ENCODE measurements at places on chromosomes 1 and 21. TPM values are rescaled to one million over a fixed set of nuclear protein-coding genes. Genes with fewer than 3 reads are reported as not detected.

DNA sequence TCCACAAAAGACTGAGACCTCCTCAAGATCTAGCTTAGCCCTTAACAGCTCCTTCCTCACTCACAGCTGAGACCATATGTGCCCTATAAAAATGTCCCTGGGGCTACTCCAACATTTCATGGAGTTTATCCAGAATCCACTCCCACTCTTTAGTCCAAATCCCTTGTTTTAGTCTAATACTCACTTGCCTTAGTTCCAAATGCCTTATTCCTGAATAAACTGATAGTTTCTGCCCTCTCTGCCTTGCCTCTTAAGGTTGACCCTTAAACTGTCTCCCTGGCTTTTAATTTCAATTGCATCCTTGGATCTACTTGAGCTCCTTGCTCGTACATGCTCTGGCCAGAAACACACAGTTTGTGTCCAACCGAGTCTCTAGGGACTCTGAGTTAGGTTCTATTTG lies 47.3 kb upstream of the LYPLAL1 start:
- H3K27ac ChIP-seq, result no peak overlapping the region
- H3K36me3 ChIP-seq, result no peaks in the 10 kb centered on the region

- peaks cover 4% of the 10 kb centered on the region for H3K27me3 ChIP-seq
- H3K36me3 ChIP-seq, result no peaks in the 10 kb centered on the region
- H3K27ac ChIP-seq, result no peak overlapping the region
- H3K4me1 ChIP-seq, result no peaks in the 10 kb centered on the region
- DNase-seq, result no peak
These were observed 720.2 kb downstream of the PTPRU start for GRCh38 chr1:29956349-29957030.

GRCh38 chr1:89259283-89259971 lies 13.2 kb downstream of the GBP5 start:
- no peak overlapping the region for H3K4me3 ChIP-seq
- H3K27me3 ChIP-seq, result no peaks in the 10 kb centered on the region
- no peak overlapping the region for H3K27ac ChIP-seq
- H3K36me3 ChIP-seq, result no peaks in the 10 kb centered on the region
- no peaks in the 10 kb centered on the region for H3K4me1 ChIP-seq

Gene SELL
- not detected for total RNA-seq
